ENCODE measurements at places on chromosomes 5 and 9.
A peak's percentile ranks its signal among the peaks of the same experiment; 100 is the strongest.

DNA sequence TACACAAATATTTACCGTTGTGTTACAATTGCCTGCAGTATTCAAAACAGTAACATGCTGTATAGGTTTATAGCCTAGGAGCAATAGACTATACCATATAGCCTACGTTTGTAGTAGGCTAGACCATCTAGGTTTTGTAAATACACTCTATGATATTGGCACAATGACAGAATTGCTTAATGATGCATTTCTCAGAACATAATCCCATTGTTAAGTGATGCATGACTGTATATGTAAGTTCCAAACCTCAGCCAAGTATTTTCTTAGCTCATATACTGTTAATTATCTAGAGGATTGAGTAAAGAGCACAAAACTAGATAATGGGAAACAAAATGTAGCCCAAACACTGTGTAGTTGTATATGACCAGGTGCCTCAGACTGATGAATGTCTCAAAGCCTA lies 220.1 kb downstream of the ANXA1 start:
- no peak for DNase-seq

- DNase-seq: no peak
Observed at GRCh38 chr9:128765499-128765898, 6.2 kb downstream of the ZER1 start.

DNA sequence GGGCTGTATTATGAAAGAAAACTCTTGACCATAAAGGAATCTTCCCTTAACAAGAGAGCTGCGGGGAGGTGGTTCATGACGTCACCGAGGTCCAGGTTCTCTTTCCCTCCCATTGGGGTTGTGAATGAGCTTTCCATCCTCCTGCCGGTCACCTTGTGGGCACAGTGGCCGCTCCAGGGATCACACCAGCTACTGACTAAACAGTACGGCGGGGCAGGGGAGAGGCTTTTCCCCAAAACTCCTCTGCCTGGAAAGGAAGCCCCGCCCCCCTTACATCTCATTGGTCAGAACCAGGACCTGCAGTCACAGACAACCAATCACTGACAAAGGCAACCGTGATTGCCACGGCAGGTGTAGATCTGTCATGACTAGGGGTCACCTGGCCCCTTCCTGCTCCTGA lies 35.6 kb downstream of the ROR2 start:
- DNase-seq: no peak

GRCh38 chr5:24059716-24060115 lies 552.3 kb downstream of the PRDM9 start:
- DNase-seq: no peak

GRCh38 chr5:33321026-33321425 lies 119.7 kb upstream of the TARS1 start:
- no peak for DNase-seq

GRCh38 chr9:130522233-130522808 lies 57.1 kb upstream of the FUBP3 start:
- DNase-seq: no peak

DNA sequence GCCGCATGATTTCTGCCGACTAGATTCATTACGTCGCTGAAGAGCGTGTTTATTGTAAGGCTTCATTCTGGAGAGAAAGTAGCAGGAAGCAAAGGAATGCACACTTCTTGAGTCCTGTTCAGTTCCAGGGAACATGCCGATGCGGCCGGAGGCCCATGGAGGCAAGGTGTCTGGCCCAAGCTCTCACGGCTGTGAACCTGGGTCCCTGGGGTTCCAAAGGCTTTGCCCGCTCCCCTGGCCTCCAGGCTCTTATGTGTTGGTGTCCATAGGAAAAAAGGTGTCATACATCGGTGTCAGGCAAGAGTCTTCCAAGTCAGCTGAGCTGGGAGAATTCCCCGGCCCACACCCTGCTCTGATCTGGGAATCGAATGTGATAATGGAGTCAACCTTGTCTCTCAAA lies 64.7 kb downstream of the WWC1 start:
- DNase-seq: no peak

DNA sequence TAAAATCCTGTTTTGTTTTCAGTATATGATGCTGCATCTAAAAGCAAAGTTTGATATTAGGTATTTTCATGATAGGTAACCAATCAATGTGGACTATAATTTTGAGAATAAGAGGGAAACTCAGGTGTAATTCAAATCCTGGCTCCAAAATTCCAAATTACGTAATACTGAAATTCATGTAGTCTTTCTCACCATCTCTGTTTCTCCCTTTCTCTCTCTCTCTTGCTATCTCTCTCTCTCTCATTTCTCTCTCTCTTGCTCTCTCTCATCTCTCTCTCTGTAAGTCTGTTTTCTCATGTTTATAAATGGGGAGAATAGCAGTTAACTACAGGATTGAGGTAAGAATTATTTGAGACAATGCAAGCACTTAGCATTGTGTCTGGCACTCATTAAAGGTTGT lies 401.1 kb upstream of the TLE4 start:
- DNase-seq: no peak

DNA sequence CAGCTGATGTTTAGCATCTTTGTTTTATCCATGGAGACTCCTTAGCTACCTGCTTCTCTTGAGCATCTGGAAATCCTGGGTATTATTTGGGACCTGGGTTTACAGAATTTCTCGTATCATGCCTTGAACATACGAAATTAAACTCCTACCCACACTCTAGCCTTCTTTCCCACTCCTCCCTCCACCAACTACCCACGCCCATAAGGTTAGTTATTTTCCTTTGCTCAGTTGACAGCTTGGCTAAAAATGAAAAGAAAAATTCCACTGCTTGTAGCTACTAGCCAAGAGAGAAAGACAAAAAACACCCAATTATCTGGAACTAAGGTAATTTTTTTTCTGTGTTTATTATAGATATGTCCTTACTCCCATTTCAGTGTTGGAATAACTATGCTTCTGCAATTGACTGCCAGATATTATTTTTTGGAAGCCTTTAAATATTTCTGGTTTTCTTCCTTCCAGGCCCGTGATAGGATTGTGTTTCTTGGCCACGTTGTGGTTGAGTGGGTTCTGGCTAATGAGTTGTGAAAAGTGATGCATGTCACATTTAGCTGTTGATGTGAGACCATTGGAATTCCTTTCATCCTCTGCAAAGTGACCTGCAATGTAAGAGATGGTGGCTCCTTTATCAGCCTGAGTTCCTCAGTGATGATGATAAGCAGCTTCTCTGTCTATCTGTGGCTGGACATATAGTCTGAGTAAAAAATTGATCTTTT lies 308.1 kb downstream of the LRRC70 start:
- DNase-seq: no peak

GRCh38 chr9:15475923-15476536 lies 34.7 kb downstream of the PSIP1 start:
- no peak for DNase-seq

GRCh38 chr9:104238668-104239067 lies 144.6 kb downstream of the SMC2 start:
- no peak for DNase-seq

- DNase-seq: no peak
Observed at GRCh38 chr5:74499256-74500050, 141.1 kb downstream of the ENC1 start.

DNA sequence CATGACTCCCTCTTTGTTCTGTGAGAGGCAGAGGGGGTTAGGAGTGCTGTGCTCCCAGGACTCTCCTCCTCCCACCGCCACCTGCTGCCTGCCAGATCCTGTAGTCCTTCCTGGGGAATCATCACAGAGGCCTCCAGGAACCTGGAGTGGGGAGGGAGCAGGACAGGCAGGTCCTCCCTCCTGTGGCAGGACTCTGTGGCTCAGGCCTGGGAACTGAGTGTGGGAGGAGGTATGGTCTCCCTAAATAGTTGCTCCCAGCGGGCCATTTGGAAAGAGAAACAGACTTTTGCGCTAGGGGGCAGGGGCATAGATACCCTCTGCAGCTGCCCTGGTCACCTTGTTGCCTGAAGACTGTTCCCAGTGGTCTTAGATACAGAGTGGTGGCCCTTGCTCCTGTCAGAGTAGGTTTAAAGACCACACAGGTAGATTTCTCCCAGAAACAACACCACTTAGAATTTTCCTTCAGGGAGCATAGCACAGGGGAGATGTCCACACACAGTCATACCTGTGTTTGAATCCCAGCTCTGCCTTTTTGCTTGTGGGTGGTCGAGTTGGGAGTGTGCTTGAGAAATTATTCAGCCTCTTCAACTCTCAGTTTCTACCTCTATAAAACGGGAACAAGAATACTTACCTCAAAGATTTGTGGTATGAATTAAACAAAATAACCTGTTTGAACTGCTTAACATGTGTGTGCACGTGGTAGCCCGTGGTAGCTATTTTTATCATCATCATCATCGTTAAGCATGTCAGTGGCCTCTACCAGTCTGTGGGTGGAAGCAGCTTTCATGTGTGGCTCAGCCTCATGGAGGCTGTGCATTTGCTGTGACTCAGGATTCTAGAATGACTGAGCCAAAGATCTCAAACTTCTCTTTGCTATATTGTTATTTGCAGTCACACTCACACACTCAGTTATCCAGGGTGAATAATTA lies 55.8 kb downstream of the SLC22A5 start:
- DNase-seq: no peak

GRCh38 chr5:126443374-126443851 lies 20.2 kb downstream of the GRAMD2B start:
- no peak for DNase-seq

DNA sequence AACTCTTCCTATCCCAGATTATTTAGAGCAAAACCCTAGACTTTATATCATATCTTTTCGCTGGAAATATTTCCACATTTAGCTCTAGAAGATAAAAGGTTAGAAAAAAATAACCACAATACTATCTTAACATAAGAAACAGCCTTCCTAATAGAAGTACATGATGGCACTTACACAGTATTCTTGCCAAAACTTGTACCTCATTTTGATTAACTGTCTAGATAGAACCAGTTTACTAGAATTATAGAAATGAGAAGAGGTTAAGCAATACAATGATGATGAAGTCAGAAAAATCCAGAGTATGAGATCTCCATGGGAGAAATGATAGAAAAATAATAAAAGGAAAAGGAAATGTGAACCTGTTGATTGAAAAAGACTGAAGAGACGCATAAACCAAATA lies 63.1 kb downstream of the SLC12A2 start:
- DNase-seq: no peak

- DNase-seq: no peak
Observed at GRCh38 chr5:159345861-159346260, 15.6 kb upstream of the IL12B start.

- peak; percentile 23 for DNase-seq
Observed at GRCh38 chr9:97220894-97221477, 86.5 kb upstream of the CCDC180 start.

DNA sequence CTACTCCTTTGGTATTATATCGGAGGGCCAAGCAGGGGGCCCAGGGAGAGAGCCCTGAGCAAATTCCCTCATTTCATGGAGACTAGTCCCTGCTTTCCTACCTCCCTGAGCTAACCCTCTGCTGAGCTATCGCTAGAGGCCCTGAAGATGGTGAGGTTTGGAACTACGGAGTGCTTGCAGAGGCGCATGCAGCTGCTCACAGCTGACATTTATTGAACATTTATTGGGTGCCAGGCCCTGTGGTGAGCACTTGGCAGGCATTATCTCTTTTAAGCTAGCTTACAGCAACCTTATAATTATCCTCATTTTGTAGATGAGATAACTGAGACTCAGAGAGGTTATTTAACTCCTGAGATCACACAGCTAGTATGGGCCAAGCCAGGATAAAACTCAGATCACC lies 9.8 kb downstream of the FAT2 start:
- no peak for DNase-seq

DNA sequence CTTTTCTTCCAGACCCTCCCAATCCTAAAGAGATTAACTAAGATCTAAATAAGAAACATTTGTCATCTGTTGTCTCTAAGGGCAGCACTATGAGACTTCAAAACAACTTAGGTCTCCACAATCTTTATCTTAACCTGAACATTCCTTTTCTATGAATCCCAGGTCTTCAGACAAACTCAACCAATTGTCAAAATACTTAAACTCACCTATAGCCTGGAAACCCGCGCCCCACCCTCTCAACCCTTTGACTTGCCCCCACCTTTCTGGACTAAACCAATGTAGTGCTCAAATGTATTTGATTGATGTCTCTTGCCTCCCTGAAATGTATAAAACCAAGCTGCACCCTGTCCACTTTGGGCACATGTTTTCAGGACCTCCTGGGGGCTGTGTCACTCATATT lies 76.5 kb upstream of the DMRT1 start:
- no peak for DNase-seq

DNA sequence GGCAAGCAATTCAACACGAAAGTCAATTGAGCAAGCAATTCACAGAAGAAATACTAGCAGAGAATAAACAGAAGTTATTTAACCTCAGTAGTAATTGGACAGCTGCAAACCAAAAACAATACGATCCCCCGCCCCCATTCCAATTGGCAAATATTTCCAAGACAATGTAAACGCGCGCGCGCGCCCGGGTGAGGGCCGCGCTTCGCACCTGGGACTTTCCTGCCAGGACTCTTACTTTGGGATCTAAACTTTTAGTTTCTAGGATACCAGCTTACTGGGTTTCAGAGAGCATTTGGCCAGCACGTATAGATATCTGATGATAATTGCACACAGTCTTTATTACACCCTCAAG lies 8.6 kb downstream of the RUFY1 start:
- peak; percentile 57 for DNase-seq

GRCh38 chr5:171425596-171426244 lies 6.3 kb downstream of the FGF18 start:
- no peak for DNase-seq

DNA sequence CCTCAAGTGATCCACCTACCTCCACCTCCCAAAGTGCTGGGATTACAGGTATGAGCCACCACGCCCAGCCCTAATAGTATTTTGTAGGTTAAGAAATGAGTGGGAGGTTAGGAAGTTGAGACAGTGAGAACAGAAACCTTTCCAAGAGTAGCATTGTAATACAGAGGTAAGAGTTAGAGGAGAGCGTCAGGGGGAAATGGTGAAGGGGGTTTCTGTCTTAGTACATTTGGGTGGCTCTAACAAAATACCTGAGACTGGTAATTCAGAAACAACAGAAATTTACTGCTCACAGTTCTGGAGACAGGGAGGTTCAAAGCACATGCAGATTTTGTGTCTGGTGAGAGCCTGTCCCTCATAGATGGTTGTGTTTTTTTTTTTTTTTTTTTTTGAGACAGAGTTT lies 18.8 kb downstream of the SMIM3 start:
- no peak for DNase-seq

- DNase-seq: no peak
Observed at GRCh38 chr9:6779417-6780241, 21.9 kb downstream of the KDM4C start.

GRCh38 chr9:82475584-82476301 lies 487.2 kb downstream of the SPATA31D1 start:
- no peak for DNase-seq

- no peak for DNase-seq
Observed at GRCh38 chr5:163260961-163261360, 176.4 kb upstream of the CCNG1 start.

DNA sequence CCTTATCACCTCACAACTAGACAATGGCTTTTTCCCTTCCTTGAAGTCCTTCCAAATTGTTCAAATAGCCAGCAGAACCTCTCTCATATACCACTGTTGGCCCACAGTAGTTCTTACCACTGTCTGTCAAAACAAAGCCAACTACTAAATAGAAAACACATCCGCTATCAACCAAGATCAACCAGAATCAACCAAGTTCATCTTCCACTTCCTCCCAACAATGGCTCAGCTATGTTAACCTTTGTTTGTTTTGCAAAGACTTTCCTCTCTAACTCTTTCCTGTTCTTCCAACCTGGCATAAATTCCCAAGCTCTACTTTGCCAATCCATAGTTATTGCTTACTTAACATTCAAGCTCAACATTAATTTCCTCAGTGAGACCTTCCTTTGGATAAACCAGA lies 15.2 kb downstream of the ELL2 start:
- DNase-seq: no peak

Measured in nephron progenitor cell (in vitro differentiated cells).